ENCODE measurements at places on chromosomes 3 and 15.

DNA sequence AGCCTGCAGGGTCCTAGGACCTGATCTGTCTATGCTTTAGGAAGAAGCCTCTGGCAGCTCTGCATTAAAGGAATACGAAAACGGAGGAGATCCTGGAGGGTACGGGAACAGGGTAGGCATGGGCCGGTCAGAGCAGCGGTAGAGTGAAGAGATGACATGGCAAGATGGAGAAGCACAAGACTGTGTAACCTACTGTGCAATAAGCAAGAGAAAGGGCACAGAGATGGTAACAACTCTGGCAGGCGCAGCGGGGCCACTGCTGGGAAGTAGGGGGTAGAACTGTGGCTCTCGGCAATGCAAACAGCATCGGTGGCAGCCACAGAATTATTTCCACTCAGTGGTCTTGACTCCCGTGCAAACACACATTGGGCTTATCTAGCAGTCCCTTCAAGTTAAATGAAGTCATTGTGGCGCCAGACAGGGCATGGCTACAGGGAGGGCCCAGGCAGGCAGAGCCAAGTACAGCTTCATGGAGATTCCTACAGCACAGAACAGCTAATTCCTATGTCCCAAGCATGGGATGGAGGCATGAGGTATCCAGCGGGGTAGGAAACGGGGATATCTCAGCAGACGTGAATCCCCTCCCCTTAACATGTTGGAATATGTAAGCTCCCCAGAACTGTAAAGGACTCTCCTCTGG lies 28.8 kb downstream of the WHAMM start:
- no peak for DNase-seq

DNA sequence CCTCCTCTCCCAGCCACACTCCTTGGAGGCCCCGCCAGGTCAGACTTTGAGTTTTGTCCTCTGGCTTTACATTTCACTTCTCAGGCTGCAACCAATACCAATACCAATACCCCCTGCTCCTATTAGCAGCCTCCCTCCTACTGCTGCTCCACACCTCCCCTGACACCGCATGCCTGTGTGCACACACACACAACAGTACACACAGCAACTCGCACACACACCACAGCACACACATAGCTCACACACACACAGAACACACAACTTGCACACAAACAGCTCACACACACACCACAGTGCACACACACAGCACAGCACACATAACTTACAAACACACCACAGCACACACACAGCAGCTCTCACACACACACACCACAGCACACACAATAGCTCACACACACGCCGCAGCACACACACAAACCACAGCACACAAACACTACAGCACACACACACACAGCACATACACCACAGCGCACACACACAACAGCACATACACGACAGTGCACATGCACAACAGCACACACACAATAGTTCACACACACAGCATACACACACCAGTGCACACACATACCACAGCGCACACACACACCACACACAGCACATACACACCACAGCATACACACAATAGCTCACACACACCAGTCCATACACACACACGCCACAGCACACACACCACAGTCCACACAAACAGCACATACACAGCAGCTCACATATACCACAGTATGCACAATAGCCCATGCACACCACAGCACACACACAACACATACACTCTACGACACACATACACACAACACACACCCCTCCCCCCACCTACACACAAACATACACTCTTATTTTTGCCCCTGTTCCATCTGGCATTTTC lies 204.7 kb downstream of the UACA start:
- no peak for DNase-seq

DNA sequence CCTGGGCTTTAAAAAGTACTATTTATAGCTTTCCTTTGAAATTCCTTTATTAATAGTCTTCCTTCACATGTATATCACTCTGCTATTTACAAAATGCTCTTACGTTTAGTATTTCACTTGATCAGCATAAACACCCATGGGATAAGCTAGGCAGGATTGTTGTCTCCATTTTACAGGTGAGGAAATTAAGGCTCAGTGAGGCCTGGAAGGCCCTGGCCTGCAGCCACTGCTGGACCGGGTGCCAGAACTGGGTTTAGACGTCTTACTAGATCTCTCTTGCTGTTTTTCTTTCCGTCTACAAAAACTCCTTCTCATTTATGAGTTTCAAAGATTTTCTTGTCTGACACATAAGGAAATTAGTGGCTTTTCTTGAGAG lies 236.4 kb downstream of the LPP start:
- no peak for DNase-seq

DNA sequence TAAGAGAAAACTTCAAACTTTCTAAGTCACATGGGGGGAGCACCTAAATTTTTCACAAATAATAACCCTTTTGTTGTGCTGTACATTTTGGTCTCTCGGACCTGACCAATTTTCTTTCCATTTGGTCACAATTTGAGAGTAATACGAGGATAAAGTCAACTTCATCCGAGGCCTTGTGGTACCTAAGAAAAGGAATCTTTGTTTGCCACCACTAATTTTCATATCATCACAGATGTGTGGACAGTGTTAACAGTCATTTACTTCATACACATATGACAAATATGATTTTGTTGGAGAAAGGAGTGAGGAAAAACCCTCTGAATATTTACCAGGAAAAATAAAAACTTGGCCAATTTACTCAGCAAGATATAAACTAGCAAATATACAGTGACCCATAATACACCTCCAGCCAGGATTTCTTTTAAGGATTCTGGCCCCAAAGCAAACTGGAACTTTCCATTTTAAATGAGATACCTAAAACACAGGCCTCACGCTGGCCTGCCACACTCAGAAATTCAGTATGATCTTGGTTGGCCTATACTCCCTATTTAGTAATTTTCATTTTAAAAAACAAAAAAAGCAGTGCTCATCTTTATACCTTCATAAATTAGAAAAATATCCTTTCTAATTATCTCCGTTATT lies 40.7 kb downstream of the VGLL4 start:
- no peak for DNase-seq

All from testis (tissue), 5 donors.